Activated CD8-positive, alpha-beta memory T cell treated with anti-CD3 and anti-CD28 coated beads for 48 hours (primary cell): ENCODE measurements at places on chromosomes 4 and X.

- no peak for DNase-seq
These were observed 249.2 kb upstream of the RPS6KA3 start for GRCh38 chrX:20515841-20516461.

DNA sequence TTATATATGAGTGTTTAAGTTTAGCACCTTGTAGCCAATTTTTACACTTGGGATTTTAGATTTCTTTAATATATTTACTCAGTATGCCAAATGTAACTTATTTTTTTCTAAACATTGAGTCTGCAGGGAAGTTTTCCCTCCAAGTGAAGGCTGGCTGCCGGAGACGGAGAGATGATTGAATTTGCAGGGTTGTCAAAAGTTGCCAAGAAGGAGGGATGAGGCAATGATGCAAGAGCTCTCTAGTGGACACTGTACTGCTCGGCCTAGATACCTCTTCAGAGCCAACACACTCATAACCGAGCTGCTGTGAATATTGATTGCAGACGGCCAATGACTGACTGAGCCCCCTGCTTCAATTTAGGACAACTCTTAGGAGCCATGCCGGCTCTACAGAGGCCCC is 318.6 kb upstream of the CASK start:
- DNase-seq: no peak

GRCh38 chr4:116438981-116439729 is 646.2 kb downstream of the TRAM1L1 start:
- DNase-seq: no peak

DNA sequence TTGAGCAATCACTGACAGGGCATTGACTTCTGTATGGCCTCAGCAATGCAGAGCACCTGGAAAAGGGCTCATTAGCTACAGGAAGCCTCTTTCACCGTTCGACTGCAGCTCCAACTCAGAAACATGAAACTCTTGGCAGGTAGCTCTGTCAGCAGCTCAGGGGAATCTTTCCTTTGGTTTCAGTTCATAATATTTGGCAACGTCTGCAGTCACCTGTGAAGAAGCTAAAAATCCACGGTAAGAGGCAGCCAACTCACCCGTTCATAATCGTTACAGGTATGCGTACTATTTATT is 354.9 kb downstream of the CAMK2D start:
- no peak for DNase-seq

GRCh38 chr4:98688411-98689290 is 30.2 kb upstream of the TSPAN5 start:
- no peak for DNase-seq

DNA sequence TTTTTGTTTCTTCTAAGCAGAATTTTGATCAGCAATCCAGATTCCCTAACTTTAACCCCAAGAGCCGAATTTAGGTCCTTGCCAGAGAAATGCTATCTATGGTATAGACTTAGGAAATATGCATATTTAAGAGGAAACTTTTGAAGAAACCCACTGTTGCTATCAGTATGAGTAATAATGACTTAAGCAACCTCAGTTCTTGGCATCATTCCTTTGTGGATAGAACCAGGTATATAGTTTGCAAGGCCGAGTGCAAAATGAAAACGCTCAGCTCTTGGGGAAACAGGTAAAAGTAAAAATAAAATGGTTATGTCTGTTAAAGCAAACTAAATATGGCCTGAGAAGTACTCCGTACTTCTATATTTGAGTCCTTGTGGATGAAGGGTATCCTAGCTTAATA is 78.1 kb downstream of the ARSF start:
- DNase-seq: no peak

DNA sequence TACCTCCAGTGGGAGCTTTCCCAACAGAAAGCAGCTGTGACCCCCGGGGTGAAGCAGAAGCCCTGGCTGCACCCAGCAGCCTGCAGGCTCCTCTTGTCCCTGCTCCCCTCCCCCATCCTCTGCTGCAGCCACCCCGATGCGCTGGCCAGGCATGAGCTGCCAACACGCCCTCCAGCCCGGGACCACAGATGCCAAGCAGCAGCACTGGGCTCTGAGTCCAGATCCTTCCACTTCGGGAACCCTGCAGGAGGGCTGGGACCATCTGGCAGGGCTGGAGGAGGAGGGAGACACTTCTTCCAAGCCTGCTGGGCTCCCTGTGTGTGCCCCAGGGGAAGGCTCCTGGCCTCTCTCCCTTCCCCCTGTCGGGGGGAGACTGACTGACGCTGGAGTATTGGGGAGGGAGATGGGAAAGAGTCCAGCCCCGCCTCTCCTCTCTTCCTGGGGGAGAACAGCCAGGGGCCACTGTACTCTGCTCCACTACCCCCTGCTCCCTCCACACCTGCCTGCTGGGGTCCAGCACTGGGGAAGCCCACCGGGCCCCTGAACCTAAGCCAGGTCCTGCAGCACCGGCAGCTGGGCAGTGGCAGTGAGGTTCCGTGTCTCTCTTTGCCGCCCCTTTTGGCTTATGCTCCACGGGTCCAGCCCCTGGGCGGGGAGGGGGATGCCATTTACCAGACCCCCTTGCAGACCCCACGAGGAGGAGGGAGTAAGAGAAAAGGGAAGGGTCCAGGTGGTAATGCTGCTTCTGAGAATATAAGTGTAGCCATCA is 55.7 kb downstream of the PPP2R2C start:
- no peak for DNase-seq

DNA sequence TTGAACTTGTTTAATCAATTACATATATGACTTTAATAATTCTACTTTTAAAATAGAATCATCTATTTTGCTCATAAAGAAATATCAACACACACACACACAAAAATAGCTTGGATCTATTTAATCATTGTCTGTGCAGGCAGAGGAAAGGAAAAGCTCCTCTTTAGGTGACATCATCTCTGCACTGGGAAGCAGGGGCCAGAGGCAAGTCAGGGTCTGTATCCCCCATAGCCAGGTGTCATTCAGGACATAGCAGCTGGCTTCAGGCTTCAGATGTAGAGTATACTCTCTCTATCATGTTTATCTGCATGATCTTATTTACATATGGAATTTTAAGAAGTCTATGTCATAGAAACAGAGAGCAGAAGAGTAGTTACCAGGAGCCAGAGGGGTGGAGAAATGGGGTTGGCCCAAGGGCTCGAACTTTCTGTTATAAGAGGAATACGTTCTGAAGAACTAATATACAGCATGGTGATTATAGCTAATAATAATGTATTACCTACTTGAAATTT is 110.4 kb upstream of the LDB2 start:
- no peak for DNase-seq

DNA sequence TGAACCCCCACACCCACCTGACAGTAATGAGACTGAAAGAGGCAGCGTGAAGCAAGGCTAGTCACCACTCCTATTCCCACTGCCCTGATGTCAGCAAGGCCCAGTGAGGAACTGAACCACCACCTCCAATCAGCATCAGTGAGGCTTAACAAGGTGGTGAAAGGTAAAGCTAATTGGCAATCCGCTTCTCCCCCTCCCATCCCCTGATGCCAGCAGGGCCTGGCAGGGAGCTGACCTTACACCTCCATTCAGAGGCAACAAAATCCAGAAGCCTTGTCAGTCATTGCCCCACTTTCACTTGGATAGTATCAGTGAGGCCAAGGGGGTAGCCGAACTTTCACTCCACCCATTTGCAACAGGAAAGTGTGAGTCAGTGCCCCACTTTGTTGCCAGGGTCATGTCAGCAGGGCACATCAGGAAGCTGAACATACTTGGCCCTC is 60.8 kb downstream of the AWAT2 start:
- DNase-seq: no peak

DNA sequence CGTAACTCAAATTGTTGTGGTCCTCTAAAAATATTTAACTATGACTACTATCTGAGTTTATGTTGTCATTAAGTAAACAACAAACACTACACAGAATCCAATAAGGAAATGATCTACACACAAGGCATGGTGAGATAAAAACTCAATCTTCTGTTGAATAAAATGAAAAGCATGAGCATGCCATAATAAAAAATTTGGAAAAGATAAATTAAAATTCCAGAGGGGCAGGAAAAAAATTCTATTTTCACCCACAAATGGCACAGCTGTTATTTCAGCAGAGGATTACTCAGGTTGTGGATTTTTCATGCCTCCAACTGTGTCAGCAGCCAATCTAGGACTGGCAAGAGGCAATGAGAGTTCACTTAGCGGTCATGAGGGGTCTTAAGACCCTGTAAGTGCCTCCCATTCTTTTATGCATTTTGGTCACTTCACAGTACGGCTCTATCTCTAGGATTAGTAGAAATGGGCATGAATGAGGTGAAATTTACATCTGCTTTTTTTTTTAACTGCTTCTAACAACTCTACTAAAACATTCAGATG is 639.8 kb upstream of the DIPK2B start:
- no peak for DNase-seq

DNA sequence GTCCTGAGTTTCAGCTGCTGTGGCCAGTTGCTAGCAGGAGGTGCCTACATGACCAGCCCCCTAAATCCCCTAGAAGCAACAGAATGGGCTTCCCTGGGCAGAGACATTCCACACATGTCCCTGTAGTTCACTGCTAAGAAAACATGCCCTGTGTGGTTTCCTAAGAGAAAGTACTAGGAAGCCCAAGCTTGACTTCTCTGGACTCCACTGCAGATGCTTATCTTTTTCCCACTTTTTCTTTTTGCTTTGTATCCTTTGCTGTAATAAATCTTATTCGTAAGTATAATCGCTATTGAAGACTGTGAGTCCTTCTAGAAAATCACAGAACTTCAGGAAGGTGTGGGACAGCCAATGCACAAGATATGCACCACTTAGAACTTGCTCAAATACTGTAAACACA is 15.6 kb downstream of the RPGR start:
- no peak for DNase-seq

DNA sequence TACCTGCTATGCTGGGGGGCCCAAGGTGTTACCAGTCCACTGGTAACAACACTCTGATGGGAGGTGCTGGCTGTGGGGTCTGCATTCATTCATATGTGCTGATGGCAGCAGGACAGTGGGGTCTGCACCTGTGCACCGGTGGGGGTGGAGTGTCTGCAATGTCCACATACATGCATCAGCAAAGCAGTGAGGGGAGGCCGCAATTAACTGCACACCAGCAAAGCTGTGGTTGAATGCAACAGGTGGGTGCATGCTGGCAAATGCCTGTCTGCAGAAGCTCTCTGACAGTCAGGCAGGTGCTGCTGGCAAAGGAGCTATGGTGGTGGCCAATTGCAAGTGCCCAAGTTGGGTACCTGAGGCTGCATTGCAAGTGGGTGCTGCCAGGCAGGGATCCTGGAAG is 426.5 kb upstream of the FMR1 start:
- no peak for DNase-seq

DNA sequence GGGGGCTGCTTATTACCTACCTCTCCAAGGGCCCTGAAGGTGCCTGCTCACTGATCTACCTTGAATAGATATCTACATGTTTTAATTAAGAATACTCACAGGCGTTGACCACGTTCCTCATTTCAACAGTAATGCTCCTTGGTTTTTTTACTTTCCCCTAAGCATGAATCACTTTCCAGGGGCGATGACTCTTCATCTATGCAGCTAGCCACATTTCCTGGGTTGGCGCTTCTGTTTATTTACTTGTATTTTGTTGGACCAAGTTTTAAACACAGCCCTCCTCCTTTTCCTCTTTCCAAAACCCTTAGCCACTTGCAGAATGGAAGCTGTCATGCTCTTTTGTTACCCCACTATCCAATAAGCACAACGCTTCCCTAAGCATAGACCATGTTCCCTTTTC is 50.8 kb downstream of the CBLL2 start:
- DNase-seq: no peak

GRCh38 chr4:20337261-20337664 is 85.6 kb downstream of the SLIT2 start:
- no peak for DNase-seq
